ENCODE measurements at places on chromosomes 5 and 9.

DNA sequence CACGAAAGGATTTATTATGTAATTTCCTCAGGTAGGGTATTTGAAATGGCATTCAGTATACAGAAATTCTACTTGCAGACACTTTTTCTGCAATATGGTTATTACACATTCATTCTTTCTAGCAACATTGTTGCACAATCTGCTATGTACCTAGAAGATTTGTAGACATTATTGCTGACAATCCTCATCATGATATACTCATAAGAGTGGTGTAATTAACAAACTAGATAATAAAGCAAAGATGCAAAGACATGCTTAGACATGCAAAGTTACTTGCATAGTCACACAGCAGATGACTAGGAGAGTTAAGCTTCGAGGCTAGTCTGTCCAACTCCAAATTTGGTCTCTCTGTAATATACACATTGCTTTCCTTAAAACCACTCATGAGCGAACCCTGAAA lies 317.1 kb downstream of the ASTN2 start:
- DNase-seq: no peak

DNA sequence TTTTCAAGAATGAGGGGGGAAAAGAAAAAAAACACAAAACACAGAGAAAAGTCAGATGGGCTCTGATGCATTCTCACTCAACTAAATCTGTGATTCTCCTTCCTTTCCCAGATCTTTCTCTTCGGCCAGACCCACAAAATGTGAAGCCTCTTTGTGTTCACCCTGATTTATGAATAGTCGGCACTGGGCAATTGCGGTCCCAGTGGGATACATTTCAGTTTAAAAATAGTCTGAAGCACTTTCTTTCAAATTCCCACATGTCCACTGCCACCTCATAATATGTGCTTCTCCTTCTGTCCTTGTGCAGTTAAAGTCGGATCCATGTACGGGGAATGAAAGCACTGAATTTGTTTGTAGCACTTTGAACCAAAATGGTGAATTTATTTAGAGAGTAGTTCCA lies 995.4 kb upstream of the WWC1 start:
- DNase-seq: no peak

- DNase-seq: no peak
Measured at GRCh38 chr5:39430461-39430860, 5.7 kb upstream of the DAB2 start.

DNA sequence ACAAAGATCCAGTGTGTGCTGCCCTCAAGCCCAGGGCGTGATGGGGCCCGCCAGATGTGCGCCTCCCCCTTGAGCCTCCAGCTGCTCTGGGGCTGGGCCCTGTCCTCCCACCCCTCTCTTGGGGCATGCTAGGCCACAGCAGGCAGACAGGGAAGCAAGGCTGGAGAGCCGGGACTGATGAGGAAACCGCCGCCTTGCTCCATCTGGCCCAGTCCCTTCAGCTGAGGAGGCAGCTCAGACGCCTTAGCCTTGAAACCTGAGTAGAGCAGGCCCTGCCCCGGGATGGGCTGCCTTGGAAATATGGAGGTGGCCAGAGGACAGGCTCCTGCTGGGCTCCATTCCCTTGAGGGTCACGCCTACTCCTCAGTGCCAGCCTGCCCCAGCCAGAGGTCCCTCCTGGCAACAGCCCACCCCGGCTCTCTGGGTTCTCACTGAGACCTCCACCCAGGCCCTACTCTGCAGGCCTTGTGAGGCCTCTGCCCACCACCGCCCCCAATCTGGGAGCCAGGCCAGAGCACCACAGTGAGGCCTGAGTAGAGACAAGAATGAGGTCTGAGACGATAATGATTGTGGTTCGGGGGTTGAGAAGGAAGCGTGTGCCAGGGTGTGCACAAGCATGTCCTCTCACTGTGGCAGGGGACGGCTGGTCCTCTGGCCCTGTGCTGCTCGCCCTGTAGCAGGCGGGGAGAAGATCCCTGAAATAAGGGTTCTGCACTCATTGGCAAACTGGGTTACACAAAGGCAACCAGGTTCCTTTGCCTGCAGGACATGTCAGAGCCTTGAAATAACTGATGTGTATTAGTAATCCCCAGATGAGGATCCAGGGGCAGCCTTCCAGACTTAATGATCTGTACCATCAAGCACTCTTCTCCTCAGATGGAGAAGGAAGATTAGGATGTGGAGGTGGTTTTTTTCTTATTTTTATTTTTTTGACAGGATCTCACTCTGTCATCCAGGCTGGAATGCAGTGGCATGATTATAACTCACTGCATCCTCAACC lies 30.9 kb downstream of the CXXC5 start:
- no peak for DNase-seq

GRCh38 chr5:148717668-148718067 lies 63.3 kb upstream of the HTR4 start:
- DNase-seq: no peak

DNA sequence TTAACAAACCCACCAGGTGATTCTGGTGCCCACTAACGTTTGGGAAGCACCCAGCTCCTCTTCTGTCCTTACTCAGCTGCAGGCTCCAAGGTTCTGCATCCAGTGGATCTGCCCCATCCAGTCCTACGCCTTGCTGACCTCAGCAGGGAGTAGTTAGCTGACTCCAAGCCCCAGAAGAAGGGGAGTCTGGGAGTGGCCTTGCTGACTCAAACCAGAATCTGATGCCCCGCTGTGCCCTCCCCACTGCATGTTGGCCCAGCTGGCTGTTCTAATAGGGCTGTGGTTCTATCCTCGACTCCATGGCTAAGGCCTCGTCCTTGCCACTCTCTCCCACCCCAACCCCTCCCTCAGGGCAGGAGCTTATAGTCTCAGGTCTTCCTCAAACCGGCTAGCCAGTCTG lies 136.3 kb downstream of the TTLL11 start:
- no peak for DNase-seq

- no peak for DNase-seq
Measured at GRCh38 chr5:176446884-176447590, 1.1 kb upstream of the FAF2 start.

DNA sequence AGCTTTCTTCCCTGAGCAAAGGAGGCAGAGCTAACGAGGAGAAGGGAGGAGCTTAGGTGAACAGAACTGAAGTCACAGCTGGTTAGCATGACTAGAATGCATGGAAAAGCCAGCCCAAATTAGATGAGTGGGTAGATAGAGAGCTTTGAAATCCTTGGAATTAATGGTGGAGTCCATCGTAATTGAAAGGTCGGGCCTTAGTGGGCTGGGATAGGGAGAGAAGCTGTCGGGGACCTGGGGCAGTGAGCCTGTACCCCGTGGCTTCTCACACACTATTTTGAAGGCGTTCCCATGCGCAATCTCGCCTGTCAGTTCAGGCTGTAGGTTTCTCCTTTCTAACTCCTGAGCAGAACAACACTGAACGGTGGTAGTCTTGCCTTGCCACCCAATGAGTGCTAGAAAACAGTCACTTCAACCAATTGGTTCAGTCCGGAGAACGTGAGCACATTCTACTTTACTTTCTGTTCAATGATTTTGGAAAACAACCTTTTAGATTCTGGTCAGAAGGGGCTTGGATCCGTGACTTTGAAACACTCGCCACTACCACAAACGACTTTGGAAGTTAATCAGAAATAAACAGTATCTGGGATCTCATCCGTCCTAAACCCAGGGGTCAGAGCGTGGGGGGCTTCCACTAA lies 655 bp upstream of the RAI14 start:
- DNase-seq: no peak

DNA sequence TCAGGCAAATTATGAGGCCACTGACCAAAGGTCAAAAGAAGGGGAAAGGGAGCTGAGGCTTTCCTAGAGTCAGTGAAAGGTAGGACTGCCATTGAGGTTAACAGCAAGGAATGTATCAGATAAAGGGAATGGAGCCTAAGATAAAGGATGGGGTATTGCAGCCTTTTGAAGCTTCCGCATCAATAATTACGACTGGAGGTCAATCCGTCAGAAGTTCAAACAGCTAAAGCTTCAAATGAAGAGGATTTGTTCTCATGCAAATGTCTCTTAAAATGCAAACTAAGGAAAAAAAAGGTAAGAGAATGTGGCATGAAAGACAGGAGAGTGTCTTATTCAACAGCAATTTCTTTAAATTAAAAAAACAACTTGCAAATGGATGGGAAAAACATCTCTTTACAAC lies 341.1 kb upstream of the RGMB start:
- no peak for DNase-seq

DNA sequence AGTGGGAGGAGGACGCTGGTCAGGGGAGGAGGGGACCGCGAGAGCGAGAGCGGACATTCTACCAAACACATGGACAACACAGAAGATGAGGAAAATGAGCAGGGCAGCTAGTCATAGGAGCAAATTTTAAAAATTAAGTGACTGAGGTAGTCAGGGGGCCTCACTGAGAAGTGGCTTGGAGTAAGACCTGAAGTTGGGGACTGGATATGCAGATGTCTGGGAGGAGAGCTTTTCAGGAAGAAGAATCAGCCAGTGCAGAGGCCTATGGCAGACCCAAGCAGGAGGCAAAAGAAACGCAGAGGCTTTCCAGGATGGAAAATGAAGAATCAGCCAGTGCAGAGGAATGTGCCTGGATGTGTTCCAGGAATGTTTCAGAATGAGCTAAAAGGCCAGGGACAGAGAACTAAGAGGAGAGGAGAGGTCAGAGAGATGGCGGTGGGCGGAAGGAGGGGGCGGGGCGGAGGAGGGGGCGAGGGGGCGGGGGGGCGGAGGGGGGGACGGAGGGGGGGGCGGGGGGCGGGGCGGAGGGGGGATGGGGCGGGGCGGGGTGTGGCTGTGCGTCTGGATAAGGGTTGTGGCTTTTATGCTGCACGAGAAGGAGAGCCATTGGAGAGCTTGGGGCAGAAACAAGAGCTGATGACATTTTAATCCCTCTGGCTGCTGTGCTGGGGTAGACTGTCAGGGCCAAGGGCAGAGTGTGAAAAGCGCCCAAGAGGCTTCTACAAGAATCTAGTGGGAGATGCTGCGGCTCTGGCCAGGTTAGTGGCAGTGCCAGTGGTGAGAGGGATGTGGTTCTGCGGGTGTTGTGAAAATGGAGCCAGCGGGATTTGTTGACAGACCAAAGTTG lies 129.6 kb downstream of the KCNIP1 start:
- DNase-seq: no peak

DNA sequence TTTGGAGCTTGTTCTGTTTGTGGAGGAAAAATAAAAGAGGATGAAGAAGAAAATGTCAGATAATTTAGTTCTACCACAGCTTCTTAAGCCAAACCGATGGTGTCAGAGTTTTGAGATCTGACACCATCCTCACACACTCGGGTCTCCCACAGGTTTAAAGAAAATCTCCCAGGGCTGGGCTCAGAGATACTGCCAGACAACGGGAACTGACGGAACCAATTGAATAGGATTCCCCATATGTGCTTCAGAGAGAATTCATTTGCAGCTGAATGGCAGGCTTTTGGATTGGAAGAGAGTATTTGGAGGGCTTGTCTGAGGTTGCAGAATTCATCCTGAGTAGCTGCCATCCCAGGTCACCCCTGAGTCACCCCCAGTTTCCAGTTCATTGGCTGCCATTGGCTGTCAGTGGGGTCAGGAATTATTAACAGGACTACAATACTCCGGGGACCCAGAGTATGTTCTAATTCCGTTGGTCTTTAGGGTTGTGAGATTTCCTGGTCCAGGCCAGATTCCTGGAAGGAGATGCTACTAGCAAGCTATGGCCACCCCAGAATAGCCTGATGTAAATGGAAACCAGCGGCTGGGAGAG lies 131.3 kb downstream of the PDZD2 start:
- no peak for DNase-seq

DNA sequence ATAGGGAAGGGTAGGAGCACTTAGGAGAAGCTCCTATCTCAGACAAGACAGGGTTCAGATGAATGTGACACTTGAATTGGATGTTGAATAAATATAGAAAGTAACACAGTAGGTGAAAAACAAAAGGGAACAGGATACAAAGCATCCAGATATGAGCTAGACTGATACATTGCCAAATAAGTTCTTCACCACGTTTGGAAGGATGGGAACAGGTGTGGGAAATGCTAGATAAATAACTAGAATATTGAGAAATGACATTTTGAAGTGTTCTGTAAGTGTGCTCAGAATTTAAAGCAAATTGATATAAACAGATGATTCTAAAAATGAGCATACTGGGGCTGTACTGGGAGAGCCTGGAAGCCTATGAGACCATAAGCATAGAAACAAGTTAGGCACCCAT lies 340.1 kb upstream of the PRR16 start:
- no peak for DNase-seq

DNA sequence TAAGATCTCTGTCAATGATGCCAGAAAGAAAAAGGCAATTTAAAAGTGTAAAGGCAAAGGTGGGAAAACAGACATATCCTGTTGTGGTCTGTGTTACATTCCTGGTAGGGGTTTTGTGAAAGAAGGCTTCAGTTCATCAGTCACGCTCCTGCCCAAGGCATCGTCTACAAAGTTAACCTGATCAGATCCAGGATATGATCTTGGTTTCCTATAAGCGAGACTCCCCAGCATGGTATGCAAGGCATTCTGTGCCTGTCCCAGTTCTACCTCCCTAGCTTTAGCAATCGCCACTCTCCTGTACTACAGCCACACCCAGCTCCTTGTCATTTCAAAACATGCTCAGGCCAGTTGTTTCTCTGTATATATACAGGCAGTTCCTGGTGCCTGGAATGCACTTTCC lies 58.0 kb upstream of the PTPN3 start:
- DNase-seq: no peak

DNA sequence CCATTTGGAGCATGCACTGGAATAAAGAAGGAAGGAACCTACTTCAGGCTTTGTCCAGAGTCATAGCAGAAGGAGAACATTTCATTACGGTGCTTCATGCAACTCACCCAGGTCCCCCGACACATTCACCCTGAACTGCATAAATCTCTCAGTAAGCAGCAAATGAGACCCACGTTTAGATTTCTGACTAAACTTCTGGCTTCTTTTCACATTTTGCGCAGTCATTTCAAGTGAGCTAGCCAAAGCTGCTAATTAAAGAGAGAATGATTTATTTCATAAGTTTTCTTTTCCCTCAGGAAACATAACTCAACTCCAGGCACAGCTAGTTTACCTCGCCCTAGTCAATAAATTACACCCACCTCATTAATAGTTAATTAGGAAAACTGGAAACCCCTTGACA lies 88.6 kb upstream of the GAS1 start:
- no peak for DNase-seq

- DNase-seq: no peak
Measured at GRCh38 chr5:140000332-140000731, 42.8 kb downstream of the NRG2 start.

GRCh38 chr5:159414021-159414420 lies 83.7 kb upstream of the IL12B start:
- no peak for DNase-seq

DNA sequence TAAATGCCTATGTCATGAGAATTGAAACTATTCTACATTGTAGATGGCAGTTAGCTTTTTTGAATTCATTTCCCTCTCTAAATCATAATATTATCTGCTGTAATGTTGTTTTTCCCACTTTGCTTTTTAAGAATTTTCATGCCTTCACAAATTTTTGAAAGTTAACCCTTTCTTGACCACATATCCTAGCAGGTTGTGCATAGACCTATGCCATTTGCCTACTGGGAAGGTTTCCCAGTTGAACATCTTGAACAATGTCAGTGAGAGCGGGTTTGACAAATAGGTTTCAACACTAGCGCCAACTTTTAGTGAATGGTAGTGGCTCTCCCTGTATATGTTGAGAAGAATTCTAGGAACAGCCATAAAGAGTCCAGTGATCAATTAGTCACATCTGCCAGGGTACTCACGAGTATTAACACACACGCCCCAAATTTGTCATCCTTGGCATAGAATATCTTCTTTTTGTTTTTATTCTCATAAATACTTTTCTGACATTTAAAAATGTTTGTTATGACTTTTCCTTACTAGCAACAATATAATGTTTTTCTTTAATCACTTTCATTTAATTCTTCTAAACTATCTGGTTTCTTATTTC lies 307.6 kb downstream of the PJA2 start:
- DNase-seq: no peak

- no peak for DNase-seq
Measured at GRCh38 chr5:28707706-28708105, 1669.3 kb upstream of the CDH9 start.

All from LNCaP clone FGC (cell line).